Central memory CD4-positive, alpha-beta T cell (primary cell): ENCODE measurements at places on chromosomes 7 and 10.
A peak's percentile ranks its signal among the peaks of the same experiment; 100 is the strongest.

GRCh38 chr7:77765906-77766800 lies 32.1 kb downstream of the TMEM60 start:
- DNase-seq: no peak

DNA sequence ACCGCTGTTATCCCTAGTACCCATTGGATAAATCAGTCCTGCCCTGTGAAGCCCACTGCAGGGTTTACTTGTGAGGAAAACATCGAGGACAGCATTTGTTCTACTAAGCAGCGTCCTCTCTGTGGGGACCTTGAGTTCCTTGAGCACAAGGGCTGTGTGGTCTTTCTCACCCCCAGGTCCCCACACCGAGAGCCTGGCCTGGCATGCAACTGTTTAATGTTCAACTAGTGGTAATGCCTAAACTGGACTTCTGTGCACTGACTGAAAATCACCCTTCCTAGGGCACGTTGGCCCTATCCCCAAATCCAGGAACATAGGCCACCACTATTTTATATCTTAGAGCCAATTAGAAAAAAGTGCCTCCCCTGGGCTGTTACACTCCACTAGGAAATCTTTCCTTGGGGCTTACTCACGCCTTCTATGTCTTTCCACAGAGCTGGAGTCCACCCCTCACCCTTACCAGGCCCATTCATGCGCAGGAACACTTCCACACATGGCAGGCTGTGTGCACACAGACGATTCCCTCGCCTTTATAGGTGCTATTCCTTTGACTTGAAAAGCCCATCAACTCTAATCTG lies 1.7 kb upstream of the TMEM213 start:
- DNase-seq: no peak

DNA sequence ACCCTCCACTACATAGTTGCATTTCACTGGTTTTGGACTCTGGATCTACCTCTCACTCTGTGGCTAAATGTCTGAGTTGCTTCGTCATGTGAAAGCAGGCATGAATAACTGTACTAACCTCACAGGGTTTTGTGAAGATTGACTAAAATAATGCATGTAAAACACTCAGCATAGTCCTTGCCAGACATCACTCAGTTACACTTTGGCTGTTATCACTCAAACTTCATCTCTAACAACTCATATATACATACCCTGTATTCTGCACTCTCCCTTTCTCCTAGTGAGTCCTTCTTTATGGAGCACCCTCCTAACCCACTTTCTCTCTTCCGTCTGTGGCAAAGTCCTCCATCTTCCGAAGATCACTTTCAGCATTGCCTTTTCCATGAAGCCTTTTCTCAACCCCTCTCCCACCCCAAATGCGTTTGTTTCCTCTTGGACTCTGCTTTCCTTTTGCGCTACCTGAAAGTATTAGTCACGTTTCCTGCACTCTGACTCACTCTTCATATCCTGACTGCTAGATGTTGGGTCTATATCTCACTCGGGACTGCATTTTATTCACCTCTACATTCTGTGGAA lies 72.6 kb downstream of the OSBPL3 start:
- DNase-seq: peak; percentile 24

GRCh38 chr7:158495786-158496185 lies 91.8 kb downstream of the PTPRN2 start:
- no peak for DNase-seq

DNA sequence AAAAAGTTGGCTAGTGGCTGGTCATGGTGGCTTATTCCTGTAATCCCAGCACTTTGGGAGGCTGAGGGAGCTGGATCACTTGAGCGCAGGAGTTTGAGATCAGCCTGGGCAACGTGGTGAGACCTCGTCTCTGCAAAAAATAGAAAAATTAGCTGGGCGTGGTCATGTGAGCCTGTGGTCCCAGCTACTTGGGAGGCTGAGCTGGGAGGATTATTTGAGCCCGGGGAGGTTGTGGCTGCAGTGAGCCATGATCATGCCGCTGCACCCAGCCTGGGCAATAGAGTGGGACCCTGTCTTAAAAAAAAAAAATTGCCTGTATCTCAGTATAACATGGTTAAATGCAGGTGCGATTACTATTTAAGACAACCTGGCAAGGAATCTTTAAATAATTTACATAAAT lies 61.0 kb downstream of the ADD3 start:
- no peak for DNase-seq

DNA sequence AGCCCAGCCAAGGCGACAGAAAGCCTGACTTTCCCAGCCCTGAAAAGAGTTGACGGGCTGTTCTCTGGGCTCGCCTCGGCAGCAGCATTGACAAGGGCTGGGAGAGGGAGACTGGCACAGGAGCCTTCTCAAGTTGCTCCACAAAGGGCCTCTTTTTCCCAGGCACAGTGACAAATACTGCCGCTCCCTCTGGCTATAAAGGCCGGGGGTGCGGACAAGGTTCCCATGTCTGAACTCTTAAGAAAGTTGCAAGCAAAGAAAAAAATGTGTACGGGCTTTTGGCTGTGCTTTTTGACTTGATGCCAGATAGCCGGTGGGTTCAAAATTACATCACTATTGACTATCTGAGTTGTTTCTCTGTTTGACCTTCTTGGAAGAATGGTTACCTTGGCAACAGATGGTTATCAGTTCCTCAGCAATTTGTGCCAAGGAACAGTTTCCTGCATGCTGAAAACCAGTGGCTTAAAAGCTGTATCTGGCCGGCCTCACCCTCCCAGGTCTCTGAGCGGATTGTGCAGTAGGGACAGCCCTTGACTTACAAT lies 115.9 kb upstream of the EEPD1 start:
- DNase-seq: peak; percentile 7
